Large intestine (tissue), 12 donors: ENCODE measurements at places on chromosomes 3 and 15.

DNA sequence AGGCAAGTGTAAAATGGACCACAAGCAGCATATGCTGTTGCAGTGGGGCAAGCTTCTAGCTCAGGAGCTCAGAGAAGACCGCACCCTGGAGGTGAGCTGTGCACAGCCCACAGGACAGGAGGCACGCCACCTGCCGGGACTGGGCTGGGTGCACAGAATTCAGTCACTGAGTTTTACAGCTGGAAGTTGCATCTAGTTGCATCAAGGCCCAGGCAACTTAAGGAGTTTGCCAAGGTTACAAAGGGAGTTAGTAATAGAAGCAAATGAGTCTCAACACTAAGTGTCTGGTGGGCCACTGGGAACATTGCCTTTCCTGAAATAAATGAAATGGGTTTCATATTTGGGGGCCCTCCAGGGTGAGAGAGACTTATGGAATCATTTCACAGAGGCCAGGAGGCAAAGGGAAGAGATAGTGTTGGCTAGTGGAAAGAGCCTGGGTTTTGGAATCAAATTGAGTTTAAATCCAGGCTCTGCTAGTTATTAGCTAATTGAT, 36.0 kb upstream of the TIMP4 start:
- no peak for DNase-seq

- DNase-seq: peak; percentile 14
These were observed 31.8 kb downstream of the GPR171 start for GRCh38 chr3:151171145-151171757.

DNA sequence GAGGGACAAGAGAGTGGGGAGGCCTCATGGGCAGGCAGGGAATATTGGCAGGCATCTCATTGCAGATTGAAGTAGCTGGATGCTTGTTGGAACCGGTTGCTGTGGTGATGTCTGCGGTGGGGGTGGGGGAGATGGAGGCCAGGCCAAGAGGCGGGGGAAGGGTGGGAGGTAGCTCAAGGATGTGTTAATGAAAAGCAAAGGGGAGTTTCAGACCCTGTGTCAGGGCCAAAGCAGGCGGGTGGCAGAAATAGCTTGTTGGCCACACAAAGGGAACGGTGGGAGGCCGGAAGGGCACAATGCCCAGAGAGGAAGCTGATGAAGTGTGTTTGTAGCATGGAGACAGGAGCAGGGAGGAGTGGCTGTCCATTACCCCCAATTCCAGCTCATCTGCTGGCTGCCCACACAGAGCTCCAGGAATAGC, 28.0 kb downstream of the CCDC33 start:
- no peak for DNase-seq

DNA sequence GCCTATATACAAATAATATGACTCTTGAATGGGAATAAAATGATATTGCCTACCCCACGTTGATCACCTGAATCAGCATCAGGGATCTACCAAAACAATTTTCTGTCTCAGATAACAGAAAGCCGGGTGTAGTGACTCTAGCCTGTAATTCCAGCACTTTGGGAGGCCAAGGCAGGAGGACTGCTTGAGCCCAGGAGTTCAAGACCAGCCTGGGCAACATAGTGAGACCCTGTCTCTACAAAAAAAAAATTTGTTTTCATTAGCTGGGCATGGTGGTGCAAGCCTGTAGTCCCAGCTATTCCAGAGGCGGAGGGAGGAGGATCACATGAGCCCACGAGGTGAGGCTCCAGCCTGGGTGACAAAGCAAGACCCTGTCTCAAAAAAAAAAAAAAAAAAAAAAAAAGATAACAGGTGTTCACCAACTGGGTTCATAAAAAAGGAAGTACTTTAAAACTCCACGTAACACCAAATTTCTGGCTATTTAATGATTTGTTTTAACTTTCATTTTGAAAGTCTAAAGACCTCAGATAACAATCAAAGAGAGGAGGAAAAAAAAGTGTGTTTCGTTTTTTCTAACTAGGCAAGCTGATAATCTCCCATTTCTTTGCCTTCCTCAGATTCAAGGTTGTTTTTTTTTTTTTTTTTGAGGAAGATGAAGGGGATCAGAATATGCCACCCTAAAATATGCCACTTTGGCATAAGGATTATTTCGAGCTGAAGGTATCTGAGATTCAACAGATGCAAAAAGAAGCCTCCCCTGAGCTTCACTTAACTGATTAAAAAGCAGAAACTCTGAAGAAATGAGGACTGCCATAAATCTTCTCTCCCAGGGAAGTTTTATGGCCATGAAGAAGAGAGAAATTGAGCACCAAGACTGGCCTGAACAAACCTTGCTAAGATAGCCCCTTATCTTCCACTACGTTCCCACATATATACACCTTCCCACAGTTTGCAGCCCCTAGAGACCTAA, 44.1 kb downstream of the TRANK1 start:
- no peak for DNase-seq

- DNase-seq: no peak
These were observed 55.8 kb upstream of the PDZRN3 start for GRCh38 chr3:73680391-73681095.

- DNase-seq: no peak
These were observed 73.5 kb upstream of the PPIB start for GRCh38 chr15:64236156-64236894.

GRCh38 chr15:43531018-43531670, 13.7 kb downstream of the MAP1A start:
- no peak for DNase-seq

DNA sequence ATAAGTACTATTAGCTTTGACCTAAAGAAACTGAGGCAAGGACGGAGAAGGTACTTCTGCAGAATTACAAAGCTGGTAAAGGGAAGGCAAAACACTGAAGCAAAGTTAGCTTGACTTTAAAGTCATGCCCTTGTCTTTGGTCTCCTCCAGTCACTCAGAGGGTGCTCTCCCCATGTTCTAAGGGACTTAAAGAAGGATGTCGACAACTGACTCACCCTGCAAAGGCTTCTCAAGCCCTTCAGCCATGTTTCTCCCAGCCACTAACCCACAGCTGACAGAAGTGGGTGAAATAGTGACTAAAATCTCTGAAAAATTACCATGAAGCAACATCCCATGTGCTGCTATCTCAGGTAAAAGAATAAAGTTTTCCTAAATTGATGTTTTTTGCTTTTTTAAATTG, 46.4 kb downstream of the SUCLG2 start:
- DNase-seq: no peak

- DNase-seq: no peak
These were observed 11.4 kb upstream of the IGDCC3 start for GRCh38 chr15:65389226-65389625.

DNA sequence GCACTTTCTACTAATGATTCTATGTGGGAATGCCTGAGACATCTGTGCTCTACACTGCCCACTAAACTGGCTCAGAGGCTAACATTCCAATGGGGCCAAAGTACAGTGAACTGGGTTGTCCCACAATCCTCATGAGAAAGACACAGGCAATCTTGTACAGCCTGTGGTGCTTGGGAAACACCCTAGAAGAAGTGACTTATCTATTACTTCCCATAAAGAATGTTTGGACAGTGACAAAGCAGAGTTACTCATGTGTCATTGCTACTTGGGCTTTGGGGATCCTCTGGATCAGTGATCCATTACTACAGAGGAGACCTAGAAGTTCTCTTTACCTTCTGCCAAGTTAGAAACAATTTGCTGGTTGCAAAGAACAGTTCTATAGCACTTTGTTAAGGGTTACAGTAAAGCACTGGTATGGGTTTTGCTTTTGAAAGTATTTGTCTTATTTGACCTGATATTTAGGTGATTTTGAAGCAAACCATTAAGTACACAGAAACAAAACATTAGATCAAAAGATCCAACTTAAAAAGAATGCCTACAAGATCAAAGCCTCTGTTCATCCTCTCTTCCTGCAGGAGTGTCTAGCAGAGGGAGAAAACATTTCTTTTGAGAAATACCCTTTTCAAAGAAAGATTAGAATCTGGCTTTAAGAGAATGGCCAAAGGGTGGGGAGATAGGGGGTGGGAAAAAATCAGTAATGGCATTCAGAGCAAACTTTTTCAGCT, 75.8 kb downstream of the CTNNB1 start:
- peak; percentile 83 for DNase-seq

GRCh38 chr3:46845860-46846623, 17.2 kb downstream of the MYL3 start:
- DNase-seq: peak; percentile 90

DNA sequence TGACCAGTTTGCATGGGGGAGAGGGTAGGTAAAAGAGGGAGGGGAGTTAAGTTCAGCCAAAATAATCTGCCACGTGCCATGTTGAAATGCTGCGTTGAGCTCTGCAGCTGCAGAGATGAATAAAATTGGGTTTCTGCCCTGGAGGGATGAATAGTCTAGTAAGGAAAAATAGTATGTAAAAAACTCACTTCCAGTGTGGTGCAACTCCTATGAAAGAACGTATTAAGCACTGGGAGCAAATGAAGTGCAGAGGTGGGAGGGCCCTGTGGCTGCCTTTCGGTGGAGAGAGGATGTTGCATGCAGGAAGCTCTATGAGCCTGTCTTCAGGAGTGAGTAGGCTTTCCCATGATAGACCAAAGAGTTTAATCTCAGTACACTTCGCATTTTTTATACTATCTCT, 8.6 kb downstream of the CEP63 start:
- no peak for DNase-seq

DNA sequence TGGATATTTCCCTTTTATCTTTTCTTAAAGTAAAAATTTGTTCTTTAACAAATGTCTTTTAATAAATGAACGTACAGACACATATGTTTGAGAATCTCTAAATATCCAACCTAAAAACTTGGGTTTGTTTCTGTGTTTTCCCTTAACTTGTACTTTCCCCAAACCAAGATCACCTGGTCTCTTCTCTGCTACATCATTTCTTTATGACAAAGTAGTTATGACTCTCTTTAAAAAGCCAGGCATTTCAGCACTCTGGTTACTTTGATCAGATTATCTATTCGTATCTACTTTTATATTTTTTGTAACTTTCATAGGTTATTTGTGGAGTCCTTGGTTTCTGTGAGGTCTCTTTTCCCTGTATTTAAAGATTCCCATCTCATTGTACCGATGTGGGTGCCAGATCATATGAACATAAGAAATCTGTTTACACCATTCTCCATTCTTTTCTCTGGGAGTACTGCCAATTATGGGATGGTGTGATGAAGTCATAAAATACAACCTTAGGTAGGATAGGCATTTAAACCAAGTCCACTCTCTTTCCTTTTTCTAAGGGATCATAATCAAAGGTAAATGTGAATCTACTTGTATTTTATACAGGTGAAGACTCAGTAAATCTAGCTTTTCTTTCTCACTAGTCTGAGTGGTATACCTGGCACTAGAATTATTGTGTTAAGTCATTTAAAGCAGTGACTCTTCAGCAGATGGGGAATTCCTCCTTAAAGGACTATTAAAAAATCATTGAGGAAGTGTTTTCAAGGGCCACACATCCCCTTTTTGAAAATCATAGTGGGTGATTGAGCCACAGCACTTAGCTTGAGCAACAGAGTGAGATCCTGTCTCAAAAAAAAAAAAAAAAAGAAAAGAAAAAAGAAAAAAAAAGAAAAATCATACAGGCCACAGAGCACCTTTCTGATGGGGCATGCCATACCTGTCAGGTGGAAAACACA, 12.4 kb upstream of the NFKBIZ start:
- DNase-seq: peak; percentile 45

- no peak for DNase-seq
These were observed 61.7 kb downstream of the FSIP1 start for GRCh38 chr15:39720621-39721611.

DNA sequence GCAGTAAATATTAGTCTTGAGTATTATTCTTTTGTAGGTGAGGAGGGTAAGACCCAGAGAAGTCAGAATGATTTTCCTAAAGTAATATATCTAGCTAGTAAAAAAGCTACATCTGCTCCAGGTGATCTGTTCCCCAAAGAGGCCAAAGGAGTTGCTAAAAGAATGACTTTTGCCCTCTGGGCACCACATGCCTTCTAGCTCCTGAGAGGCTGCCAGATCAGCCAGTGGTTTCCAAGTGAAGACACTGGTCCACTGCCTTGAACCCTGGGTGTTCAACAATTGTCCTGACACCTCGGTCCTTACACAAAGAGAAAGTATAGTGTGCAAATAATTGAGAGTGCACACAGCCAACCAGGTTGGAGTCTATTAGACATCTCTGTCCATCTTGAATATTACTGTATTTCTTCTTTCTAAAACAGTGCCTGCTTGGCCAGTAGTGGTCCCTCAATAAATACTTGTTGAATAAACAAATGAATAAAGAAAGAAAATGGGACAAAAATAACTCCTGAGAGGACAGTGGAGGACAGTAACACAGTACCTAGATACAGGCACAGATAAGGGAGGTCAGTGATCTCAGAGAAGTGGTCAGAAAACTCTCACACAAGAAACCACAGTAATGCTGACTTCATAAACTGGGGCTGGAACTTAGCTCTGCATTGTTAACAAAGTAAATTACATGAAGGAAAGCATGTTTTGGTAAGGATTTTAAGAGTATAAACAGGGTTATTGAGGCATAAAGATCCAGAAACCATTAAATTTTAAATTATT, 56.6 kb upstream of the CSTA start:
- no peak for DNase-seq

- DNase-seq: no peak
These were observed 72.2 kb downstream of the ADCY5 start for GRCh38 chr3:123376451-123377242.

GRCh38 chr3:67712259-67712658, 57.8 kb upstream of the SUCLG2 start:
- DNase-seq: no peak

DNA sequence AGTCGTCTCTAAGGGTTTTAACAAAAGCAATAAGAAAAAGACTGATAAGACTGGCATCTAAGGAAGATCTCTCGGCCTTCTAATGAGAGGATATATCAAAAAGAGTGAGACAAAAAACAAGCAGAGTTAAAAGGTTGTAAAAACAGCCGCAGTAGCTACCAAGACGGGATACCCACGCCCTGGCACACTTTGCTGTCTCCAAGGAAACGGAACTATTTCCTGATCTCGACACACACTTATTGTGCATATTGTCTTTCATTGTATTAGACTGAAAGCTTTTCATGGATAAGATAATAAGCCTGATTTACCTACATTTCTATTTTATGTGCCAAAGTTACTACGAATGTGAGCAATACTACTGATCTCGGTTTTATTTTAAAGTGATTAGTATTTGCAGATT, 161.5 kb upstream of the MCTP2 start:
- no peak for DNase-seq

DNA sequence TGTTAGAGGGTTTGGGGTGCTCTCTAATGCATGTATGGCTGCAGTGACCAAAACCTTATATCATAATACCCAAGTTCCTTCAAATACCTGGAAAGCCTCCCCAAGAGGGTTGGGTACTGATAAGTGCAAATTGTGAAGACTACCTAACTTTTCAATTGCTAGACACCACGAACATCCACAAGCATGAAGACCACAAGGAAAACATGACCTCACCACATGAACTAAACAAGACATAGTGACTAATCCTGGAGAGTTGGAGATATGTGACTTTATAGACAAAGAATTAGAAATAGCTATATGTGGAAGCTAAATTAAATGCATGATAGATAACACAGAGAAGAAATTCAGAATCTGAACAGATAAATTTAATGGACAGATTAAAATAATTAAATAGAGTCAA, 23.9 kb upstream of the AADACL2 start:
- DNase-seq: no peak

- DNase-seq: no peak
These were observed 14.0 kb upstream of the LMAN1L start for GRCh38 chr15:74798388-74799254.

GRCh38 chr3:169128579-169128978, 534.9 kb downstream of the MECOM start:
- DNase-seq: no peak
